ENCODE measurements at places on chromosomes 1 and 21. TPM values are rescaled to one million over a fixed set of nuclear protein-coding genes. Genes with fewer than 3 reads are reported as not detected.

HTR1D gene
- total RNA-seq: not detected

ELF3 gene
- total RNA-seq: 0.61 TPM

HOOK1 gene
- total RNA-seq: 2.9 TPM

CCDC24 gene
- 1.9 TPM for total RNA-seq

OR2L13 gene
- total RNA-seq: not detected

EPRS1 gene
- total RNA-seq: 122 TPM

ARMH1 gene
- 35.7 TPM for total RNA-seq

TMEM61 gene
- total RNA-seq: not detected

DENND2D gene
- 263 TPM for total RNA-seq

SLC45A3 gene
- total RNA-seq: 0.27 TPM

FCRL5 gene
- total RNA-seq: not detected

Measured in T-helper 1 cell treated with Interleukin-12 subunit alpha and Interleukin-12 subunit beta and Interleukin-4 antibody, amounts not matched to agents 30 ng/mL and 1 ng/mL, for 36 hours (primary cell).